Activated T-cell treated with anti-CD3 and anti-CD28 coated beads for 4 hours (primary cell): ENCODE measurements at places on chromosomes 2 and 18.

DNA sequence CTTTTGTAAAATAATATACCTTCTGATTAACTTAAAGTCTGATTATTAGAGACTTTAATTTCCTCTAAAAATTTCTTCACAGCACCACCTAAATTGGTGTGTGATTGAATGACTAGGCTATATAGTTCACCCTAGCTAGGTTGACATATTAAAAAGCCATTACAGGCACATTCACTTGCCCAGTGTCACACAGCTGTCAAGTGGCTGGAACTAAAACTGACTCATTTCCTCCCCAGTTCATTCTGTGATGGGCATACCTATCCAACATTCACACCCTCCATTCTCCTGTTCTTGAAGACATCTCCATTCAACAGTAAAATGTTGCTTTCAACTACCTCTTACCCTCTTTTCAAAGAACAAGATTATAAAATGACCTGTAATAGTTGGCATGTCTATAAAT, 334.5 kb downstream of the ARHGAP15 start:
- no peak for DNase-seq

- no peak for DNase-seq
Measured at GRCh38 chr18:77262643-77263465, 13.2 kb downstream of the GALR1 start.

DNA sequence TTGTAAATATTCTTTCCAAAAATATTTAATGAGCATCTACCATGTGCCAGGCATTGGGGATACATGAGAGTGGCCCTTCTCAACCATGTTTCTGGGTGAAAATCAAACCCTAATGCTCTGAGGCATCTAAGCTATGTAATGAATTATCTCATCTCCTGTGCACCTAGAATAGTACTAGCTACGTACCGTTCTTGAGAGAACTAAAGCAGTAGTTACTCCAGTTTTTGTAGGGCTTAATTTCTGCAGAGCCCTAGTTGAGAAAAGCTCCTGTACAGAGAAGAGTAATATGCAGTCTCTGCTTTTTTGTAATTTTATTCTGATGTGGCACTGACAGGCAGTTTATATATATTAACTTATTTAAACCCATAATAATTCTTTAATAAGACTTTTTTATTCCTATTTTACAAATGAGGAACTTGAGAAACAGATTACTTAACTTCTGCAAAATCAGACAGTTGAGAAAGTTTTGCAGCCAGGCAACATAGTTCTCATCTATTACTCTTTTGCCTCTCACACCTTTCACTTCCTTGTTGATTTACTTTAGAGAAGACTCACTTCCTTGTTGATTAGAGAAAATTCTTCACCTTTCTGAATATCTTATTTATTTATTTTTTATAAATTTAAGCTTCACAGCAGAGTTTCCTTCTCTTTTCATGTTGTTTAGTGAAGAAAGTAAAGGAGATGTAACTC, 3.1 kb downstream of the SPOPL start:
- DNase-seq = no peak

DNA sequence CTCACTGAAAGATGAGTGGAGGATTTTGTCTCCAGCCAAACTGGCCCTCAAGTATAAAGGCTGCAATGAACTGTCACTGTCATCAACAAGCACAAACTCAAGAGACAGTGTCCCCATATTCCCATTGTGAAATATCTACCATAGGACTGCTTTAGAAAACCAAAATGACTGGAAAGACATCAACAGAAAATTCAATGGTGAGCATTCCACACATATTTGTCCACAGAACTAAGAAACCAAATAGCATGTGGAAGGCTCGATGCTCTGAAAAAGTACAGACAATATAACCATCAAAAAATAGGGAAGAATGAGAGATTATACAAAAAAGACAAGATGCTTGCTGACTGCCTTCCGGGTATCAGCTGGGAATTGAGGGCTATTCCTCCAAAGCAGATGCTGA, 37.6 kb downstream of the TGFBRAP1 start:
- no peak for DNase-seq

GRCh38 chr18:37289423-37289822, 276.2 kb downstream of the CELF4 start:
- DNase-seq = no peak

DNA sequence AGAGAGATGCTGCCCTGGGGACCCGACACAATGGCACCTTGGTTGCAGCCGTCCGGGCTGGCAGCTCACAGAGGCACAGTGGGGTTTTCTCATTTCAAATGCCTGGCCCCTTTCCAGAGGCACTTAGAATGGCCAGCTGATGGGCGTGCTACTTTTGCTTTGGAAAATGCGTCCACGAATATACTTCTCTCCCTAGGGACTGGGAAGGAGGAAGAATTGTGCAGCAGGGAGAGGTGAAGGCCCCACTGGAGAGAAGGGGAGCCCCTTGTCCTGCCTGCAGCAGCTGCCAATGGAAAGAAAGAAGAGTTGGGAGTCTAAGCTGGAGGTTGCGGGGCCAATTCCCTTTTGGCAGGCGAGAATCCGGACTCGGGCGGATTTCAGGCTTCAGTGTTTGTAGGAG, 1.1 kb upstream of the MAL start:
- no peak for DNase-seq

GRCh38 chr2:77521931-77522470, at the start of gene LRRTM4:
TSS of gene LRRTM4 (minus strand) at chr2:77522376.
- DNase-seq = no peak
